Bone marrow (tissue), 2 donors: ENCODE measurements at places on chromosomes 5 and 9.

DNA sequence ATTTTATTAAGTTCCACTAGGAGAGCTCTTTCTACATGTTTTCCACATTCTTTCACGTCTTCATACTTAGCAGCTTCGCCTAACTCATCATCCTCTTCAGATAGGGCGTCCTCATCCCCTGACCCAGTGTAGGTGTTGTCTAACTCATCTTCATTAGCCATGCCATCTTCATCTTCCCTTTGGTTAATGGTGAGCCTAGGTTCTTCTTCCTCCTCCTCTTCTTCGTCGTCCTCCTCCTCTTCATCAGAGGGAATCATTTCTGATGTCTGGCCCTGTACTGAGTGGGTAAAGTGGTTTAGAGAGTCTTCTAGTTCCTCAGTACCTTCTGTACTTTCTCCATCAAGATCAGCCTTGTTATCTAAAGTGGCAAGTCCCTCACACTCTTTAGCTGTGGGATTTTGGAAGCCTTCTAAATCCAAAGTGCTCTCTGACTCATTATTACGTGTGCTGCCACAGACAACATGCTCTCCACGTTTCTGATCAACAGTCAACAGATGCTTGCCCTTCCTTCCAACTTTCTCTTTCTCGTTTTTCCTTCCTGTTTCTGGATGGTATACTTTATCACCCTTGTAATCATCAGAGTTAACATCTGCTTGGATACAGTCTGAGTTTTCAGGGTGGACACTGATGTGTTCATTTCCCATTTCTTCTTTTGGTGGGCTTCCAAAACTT is 31.1 kb downstream of the TUT7 start:
- no peak for DNase-seq

DNA sequence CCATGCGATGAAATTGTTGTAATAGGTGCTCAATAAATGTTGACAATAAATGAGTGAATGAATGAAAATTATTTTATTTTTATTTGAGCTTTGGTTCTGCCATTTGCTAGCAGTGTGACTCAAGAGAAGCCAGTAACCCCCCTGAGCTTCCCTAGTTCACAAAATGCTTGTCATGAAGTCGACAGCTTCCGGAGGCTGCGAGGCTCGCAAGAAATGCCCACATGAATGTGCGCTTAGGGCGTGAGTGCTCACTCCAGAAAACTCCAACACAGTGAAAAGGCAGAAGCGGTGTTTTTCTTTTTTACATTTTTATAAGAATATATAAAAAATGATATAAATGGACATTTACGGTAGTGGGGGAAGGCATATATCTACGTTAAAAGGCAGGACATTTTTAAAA is 26.5 kb downstream of the CDKN2A start:
- DNase-seq: no peak

GRCh38 chr5:322942-323879 is 1.7 kb downstream of the AHRR start:
- DNase-seq: no peak

DNA sequence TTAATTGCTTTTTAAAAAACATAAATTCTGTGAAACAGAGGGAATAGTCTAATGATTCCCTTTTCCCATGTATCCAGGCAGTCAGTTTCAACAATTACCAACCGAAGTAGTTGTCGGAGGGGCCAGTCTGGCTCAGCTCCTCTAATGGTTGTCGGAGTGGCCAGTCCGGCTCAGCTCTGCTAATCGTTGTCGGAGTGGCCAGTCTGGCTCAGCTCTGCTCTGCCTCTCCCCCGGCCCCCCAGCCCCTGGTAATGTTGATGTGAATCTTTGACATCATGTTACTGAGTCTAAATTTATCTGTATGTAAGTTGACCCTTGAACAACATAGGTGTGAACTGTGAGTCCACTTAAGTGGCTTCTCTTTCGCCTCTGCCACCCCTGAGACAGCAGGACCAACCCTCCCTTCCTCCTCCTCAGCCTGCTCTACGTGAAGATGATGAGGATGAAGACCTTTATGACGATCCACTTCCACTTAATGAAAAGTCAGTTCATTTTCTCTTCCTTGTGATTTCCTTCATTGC is 9.4 kb downstream of the NDUFS6 start:
- DNase-seq: no peak

DNA sequence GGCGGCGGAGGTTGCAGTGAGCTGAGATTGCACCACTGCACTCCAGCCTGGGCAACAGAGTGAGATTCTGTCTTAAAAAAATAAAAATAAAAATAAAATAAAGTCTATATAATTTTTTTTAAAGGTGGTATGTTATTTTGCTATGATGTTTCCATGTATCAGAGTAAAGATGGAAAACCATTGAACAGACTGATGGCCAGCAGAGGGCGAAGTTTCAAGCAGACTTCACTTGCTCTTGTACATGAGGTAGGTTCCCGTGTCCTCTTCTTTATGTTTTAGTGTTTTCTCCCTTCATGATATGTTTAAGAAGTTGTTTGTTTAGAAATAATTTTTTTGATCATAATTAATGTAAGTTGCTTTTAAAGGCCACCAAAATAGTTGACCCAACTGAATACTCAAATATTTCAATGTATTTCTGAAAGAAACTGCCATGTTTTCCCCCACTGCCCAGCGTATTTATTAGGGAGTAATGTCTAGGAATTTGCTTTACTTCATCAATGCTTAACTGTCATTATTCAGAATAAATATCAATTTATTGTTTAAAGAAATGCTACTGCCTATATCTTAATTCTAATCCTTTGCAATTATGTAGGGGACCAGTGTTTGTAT is 146.4 kb downstream of the HACD4 start:
- no peak for DNase-seq
